ENCODE measurements at places on chromosomes 5 and 9.

GRCh38 chr9:79428422-79428821 lies 143.3 kb upstream of the TLE4 start:
- no peak for DNase-seq

DNA sequence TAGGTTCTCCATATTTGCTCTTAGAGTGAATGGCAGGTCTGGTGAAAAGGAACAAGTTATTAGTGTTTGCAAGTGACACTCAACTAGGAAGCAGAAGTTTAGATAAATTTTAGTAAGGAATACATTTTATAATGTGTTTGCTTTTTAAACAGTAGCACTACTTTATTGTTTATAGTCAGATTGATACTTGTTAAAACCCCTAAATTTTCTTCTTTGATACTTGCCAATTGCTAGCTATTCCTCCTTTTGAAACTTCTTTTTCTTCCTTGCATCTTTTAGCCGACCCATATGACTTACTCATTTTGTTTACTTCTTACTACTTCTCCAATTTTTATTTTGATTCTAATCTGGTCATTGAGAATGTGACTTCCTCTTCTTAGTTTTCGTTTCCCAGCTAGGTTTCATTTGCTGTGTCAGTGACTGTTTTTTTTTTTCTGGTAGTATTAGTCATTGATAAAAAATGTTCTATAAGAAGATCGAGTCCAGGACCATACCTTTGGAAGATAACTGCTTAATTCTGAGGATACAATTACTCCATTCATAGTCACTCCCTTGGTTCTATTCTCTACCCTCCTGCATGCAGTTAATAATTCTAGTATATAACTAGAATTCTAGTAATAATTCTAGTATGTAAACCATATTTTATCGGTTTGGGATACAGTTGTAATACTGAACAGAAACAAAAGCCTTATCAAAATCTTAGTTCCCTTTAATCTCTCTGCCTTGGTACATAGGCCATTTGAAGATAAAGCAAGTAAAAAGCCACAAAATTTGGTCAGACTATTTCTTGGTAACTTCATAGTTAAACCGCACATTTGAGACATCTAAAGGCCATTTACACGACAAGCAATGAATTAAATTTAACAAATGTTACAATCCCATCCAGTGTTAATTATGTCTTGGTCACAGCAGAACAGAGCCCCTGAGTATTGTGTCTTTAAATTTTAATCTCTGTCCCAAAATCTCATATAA lies 2.8 kb upstream of the RICTOR start:
- DNase-seq, result peak; percentile 32

- no peak for DNase-seq
These were observed 137.5 kb upstream of the HMHB1 start for GRCh38 chr5:143674469-143674786.

GRCh38 chr5:11737010-11737409 lies 167.2 kb downstream of the CTNND2 start:
- no peak for DNase-seq

- no peak for DNase-seq
These were observed 86.9 kb downstream of the GNAQ start for GRCh38 chr9:77944556-77945243.

DNA sequence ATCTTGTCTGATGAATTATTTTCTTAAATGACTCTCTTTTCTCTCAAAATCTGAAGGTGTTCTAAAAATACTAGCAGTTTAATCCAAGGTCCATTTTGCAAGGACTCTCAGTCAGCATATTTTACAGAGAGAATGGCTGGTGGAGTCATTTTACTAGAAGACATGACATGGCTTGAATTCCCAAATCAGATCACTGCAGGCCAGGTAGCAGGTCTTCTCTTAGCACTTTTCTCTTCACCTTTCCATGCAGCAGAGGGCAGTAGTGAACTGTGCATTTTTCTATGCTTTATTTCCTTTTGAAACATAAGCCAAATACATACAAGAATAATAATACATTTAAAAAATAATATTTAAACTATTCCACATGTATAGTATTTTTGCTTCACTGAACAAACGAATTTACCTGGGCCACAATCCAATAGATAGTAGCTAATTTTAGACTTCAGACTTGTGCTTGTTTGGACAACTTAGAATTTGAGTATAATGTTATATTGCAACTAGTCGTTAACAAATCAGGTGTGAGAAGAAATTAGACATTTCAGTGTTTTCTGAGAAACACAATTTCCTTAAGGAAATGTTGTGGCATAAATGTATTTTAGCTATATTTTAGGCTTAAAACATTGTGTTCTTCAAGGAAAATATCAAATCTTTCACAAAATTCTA lies 289.4 kb upstream of the DAB2 start:
- peak; percentile 61 for DNase-seq

DNA sequence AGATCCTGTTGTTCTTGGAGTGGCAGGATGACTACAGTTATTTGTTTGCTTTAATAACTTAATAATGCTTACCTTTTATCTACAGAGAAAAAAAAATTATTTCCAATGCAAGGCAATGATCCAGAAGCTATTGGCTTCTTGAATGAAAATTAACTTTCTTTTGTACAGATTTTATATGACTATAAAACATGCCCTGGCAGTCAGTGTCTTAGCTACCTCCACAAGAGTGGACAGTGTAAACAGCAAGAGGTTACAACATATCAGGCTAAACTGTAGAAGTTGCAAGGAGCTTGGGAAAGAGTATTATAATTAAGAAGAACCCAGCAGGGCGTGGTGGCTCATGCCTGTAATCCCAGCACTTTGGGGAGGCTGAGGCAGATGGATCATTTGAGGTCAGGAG lies 49.1 kb downstream of the BNC2 start:
- no peak for DNase-seq

DNA sequence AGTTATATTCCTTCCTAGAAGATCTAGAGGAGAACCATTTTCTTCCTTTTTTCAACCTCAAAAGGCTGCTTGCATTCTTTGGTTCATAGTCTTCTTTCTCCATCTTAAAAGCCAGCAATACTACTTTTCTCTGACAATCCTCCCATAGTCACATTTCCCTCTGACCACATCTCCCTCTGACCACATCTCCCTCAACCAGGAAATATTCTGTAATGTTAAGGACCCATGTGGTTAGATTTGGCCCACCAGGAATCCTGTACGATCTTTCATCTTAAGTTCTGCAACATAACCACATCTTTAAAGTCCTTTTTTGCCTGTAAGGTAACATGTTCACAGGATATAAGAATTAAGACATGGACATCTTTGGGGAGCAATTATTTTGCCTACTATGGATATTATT lies 179.4 kb upstream of the SPEF2 start:
- DNase-seq, result no peak

DNA sequence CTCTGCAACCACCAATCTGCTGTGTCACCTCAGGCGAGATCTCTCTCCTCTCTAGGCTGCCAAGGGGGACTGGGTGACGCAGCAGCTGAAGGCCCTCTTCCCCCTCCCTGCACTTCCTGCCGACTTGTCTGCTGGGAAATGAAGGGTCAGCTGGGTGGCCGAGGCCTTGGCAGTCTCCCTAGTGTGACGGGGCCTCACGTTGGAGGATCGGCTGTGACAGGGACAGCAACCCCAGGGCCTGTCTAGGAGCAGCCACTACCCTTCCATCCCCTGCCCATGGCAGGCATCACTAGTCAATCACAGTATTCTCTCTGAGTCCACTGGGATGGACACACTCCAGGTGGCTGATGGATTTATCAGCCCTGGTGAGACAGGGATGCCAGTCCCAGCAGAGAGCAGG lies 107.3 kb upstream of the SARDH start:
- DNase-seq, result no peak

DNA sequence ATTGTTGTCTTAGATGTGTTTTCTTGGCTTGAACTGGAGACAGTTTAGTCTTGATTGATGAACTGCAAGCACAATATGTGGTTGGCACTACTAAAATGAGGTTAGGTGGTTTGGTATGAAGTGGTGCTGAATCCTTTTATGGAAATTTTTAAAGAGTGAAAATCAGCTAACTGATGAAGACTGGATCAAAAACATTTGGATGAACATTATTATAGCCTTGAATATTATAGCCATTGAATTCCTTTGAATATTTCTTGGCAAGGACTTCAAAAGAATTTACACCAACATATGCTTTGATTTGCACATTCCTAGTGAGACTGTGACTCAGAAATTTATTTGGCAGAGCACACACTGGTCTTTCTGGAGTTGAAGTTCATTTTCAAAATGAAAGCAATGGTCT lies 318.3 kb downstream of the CHSY3 start:
- peak; percentile 17 for DNase-seq

DNA sequence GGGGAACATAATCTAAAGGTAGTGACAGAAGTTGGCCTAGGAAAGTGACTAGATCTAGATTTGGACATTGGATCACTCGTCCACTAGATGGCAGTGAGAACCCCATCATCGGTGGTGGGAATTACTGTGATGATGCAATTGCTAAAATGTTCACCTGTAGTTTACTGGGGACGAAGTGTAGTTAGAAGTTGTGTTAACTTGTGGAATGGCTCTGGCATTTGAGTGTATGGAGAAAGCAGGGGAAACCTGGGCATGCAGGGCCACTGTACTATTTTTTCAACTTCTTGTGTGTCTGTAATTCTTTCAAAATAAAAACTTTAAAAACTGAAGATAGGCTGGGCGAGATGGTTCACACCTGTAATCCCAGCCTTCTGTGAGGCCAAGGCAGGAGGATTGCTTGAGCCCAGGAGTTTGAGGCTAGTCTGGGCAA lies 75.5 kb downstream of the PHAX start:
- peak; percentile 83 for DNase-seq

- no peak for DNase-seq
These were observed 356.0 kb downstream of the DMAC1 start for GRCh38 chr9:7443541-7443940.

DNA sequence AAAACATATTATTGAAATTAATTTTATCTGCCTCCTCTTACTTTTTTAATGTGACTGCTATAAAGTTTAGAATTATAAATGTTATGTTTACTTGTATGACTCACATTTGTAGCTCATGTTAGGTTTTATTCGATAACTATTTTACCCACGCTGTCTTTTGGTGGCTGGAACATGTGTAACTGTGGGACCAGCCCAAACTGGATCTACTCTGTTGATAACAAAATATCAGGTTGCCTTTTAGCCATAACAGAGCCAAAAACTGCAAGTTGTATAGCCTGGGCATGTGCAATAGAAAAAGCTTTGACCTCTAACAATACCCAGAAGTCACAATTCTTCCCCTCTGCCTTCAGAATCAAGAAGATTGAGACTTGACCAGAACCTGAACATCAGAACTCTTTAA lies 356.5 kb downstream of the PRELID2 start:
- DNase-seq, result no peak

- DNase-seq, result no peak
These were observed 146.0 kb upstream of the NMUR2 start for GRCh38 chr5:152551061-152551460.

- no peak for DNase-seq
These were observed 438.3 kb downstream of the DIRAS2 start for GRCh38 chr9:90204128-90204831.

DNA sequence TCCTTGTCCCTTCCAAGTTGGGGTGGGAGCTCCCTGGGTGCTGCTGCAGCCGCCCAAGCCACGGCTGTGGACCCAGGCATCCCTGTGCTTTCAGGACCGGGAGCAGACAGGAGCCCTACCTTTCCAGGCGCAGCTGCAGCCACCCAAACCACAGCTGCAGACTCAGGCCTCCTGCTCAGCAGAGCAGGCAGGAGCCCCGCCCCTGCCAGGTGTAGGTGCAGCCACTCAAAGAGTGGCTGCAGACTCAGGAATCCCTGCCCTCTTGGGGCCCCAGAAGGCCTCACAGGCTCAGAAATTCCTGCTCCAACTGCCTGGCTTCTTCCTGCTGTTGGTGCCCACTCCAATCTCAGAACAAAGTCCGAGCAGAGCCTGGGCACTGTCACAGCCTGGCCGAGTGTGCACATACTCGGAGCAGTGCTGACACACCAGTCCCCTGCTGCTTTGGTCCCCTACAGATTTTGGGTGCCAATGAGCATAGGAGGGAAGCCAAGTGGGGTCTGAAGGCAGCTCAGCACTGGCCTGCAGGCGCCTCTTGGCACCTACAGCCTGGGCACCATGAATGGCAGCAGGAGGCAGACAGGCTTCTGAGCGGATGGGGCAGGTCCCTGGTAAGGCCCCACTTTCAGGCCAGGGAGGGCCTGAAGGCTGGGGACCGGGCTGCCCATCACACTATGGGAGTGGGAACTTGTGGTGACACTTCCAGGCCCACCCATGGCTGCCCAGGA lies 6.0 kb upstream of the TESK1 start:
- DNase-seq, result no peak

DNA sequence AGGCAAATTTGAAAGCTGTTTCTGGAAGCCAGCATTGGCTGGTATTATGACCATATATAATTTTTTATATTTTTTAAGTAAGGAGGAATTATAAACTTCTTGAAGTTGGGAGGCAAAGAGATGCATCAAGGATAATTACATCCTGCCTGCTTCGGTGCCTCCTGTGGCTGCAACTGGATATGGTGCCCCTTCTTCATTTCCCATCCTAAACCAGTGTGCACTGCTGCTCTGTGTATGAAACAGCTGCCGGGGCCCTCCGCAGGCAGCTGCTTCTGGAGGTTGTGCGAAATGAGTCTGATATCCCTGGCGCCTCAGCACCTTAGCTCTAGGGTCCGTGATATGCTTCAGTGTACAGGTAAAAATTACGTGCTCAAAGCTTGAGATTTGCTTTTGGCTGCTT lies 304.2 kb downstream of the ENC1 start:
- no peak for DNase-seq

GRCh38 chr9:98907055-98907454 lies 36.7 kb upstream of the COL15A1 start:
- DNase-seq, result no peak

- DNase-seq, result peak; percentile 88
These were observed 21.3 kb upstream of the ZNF782 start for GRCh38 chr9:96875461-96876142.

GRCh38 chr9:9133526-9133925 lies 1333.9 kb upstream of the DMAC1 start:
- no peak for DNase-seq

GRCh38 chr9:125749951-125750626 lies 2.9 kb downstream of the PBX3 start:
- no peak for DNase-seq

- peak; percentile 32 for DNase-seq
These were observed 140.1 kb upstream of the FBXL17 start for GRCh38 chr5:108521841-108522506.

DNA sequence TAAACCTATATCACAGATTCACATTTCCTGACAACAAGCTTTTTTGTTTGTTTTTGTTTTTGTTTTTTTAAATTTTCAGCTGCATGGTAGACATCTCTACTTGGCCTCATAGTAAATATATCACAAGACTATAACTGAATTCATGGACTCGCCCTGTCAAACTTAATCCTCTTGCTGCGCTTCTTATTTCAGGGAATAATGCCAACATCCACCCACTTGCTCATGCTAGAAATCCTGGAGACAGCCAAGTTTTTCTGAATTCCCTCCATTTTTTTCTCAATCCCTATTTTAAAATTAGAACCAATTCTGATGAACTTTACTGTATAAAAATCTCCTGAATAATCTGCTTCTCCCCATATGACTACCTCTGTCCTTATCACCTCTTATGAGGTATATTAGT lies 283.6 kb upstream of the RPS23 start:
- no peak for DNase-seq

- no peak for DNase-seq
These were observed 184.1 kb downstream of the DIRAS2 start for GRCh38 chr9:90458485-90458884.

- DNase-seq, result peak; percentile 64
These were observed 117.9 kb upstream of the FST start for GRCh38 chr5:53362521-53362941.

GRCh38 chr5:4976902-4977301 lies 163.2 kb upstream of the ADAMTS16 start:
- no peak for DNase-seq

GRCh38 chr5:56356121-56356835 lies 123.1 kb upstream of the ANKRD55 start:
- no peak for DNase-seq

- DNase-seq, result no peak
These were observed 1.1 kb upstream of the GNA14 start for GRCh38 chr9:77649109-77649812.
